Stimulated activated CD4-positive, alpha-beta T cell treated with anti-CD3 and anti-CD28 coated beads, Interleukin-1b, Interleukin-23, amount 100 ng/mL, for 4 hours (primary cell): ENCODE measurements at places on chromosomes 5 and 9.

DNA sequence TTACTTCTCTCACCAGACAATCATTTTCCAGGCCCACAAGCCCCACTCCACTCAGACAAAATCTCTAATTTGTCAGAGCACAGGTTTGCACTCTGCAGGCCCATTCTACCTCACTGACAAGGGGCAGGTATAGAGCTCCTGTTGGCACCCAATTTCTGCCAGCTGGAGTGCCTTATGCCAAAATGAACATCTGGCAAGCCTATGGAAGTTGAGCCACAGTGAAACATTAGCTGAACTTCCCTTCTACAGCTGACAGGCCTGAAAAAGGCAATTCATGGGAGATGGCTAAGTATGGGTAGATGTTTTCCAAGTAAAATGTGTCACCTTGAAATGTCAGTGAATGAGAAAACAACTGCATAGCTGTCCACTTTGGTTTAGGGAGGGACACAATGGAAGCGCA is 87.0 kb downstream of the SPOCK1 start:
- DNase-seq: no peak

DNA sequence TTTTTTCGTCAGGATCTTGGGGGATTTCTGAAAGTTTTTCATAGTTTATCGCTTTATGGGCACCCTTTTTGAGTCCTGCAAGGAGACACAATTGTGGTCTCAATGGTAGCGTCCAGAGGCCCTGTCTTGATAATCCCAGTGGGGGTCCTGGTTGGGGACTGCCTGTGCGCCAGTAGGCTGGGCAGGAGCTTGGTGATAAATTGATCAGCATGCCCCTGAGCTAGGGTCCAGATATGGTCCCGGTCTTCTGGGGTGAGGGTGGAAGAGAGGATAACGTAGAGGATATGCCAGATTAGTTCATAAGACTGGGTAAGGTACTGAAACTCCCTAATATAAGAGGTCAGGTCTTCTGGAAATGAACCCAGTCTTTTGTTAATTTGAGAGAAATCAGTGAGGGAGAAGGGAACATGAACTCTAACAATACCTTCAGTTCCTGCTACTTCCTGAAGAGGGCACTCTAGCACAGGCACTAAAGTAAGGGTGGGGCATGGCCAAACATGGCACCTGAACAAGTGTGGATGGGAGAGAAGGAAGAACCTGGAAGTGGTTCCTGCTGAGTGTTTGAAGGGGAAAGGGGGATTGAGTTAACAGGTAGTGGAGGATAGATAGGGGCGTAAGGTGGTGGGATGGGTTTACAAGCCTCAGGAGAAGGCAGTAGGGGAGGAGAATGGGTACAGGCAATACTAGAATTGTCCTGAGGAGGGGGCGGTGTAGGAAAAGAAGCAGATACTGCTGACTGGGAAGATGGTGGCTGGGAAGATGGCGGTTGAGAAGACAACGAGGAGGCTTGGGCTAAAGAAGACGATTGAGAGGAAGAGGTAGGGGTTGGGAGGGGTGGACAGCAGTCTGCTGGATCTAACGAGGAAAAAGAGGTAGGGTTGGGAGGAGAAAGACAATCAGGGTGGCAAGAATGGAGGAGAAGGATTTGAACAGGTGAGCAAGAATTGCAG is 33.8 kb upstream of the ANXA2R start:
- no peak for DNase-seq

- DNase-seq: no peak
Observed at GRCh38 chr5:61637566-61637965, 305.5 kb downstream of the ZSWIM6 start.

GRCh38 chr5:124789104-124789605 is 42.7 kb upstream of the ZNF608 start:
- no peak for DNase-seq

DNA sequence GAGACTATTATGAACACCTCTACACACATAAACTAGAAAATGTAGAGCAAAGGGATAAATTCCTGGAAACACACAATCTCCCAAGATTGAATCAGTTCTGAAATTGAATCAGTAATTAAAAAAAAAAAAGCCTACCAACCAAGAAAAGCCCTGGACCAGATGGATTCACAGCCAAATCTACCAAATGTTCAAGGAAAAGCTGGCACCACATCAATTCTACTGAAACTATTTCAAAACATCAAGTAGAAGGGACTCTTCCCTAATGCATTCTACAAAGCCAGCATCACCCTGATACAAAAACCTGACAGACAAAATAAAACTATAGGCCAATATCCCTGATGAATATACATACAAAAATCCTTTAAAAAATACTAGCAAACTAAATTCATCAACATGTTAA is 25.4 kb upstream of the GRXCR2 start:
- DNase-seq: no peak

DNA sequence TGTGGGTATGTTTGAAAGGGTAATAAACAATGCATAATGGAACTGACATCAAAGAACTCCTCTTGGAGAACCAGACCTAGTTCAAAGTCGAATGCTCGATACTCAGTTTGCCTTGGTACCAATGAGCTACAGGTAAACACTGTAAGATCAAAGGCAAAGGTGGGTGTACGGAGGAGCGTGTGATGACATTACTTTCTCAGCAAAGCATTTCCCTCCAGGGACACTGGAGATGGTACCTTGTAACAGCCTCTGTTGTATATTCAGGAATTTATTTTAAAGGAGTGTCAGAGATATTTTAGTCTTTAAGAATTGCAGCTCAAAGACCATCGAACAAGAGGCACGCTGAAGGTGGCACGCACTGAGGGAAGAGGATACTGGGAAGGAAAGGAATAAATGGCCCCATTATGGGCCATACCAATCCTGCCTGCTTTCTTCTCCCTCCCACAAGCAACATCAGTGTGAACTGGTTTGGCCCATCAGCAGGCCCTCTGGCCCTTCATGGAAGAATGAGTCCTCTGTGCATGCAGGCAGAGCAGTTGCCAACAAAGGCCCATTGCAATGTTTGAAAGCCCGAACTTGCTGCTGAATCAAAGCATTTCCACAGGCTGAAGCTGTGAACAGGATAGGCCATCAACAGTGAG is 410.2 kb downstream of the ACTL7B start:
- DNase-seq: no peak

DNA sequence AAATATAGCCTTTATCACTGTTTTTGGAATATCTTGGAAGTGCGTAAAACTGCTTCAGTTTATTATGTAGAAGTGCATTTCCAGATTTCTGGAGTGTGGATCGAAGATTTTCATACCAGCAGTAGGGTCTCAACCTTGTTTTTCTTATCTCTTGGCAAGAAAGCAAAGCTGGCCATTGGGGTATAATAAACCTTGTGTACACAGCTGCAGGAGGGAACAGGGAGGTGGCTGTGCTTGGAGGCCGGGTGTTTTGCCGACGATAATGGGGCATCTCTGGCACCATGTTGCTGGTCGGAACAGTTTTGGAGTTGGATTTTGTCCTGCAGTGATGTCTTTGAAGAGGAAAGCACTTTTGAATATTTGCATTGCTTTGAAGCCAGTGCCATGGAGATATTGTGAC is 308.8 kb upstream of the DMRT1 start:
- DNase-seq: no peak

GRCh38 chr9:7287065-7287464 is 512.5 kb downstream of the DMAC1 start:
- no peak for DNase-seq

DNA sequence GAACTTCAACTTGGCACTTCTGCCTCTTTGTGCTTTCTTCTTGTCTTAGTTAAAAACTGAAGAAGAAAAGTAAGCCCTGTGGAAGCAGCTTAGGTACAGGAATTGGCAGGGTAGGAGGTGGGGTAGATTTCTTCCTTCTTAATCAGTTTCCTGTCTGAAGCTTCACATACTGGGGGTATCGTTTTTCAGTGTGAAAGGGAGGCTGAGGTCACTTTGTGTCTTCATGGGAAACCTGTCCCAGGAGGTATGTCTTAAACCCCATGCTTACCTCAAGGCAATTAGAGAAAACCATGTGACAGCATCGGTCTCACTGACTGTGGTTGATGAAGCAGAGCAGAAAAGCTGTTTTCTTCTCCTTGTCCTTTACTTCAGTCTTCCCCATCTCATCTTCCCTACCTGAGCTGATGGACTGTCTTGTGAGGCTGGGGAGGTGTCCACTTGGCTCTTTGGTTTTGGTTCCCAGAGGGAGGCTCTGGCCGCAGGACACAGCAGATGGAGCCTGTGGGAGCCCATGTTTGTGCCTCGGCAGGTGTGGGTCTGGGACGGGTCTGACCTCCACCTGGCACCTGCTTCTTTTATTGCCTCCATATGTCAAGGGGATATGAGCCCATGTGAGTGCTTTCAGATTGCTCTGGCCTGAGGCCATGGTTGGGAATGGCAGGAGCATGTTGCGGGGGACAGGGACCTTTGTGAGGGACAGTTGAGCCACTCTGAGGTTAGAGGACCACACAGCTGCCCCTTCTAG is 47.0 kb downstream of the SH3GL2 start:
- no peak for DNase-seq

GRCh38 chr5:145062280-145063062 is 772.7 kb downstream of the PRELID2 start:
- no peak for DNase-seq

DNA sequence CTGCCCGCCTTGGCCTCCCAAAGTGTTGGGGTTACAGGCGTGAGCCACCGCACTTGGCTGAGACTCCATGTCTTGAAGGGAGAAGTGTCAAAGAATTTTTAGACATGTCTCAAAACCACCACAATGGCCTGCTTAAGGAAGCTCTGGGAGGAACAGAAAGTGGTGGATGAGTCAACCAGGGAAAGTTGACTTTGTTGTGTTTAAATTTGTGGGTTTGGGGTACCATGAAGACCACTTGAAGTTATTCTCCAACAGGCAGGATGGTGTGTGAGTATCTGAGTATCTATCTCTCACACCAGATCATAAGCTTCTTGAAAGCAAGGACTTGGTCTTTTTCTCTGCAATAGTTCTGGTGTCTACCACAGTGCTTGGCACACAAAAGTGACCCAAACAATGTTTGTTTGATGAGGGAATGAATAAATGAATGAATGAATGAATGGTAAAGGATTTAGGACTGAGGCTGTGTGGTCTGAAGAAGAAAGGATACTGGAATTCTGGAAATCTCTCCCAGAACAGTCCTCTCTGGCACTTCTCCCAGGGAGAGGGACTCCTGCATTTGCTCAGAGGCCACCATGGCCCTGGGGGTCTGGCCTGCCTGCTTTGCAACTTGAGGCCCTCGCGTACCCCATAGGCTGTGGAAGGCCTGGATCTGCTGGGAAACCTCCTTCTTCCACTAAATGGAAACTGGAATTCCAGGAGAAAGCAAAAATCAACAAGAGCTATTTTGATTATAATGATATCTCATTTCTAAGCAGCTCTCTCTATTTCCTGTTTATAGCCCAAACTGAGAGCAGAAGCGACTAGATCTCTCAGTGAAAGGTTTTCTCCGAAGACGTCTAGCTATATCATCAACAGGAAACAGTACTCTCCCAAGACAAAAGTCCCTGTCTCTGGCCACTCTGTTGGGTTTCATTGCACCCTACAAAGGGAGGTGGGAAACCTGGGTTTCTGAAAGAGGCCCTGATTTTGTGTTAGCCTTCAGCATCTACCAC is 187.9 kb downstream of the PALM2AKAP2 start:
- DNase-seq: no peak

DNA sequence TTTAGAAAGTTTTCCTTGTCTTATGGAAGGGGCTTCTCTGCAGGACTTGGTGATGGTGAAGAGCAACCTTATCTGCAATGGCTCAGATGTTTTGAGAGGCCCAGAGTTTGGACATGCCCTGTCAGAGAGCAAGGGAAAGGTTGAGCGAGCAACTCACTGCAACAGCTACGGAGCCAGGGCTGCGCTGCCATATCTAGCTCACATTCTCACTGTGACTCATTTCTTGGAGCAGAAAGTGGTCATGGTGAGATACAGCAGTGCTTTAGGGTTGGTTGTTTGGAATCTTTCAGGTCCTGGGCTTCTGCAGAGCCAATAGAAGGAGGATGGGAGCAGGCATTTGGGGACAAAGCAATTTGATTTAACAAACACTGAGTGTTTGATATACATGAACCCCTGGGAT is 12.3 kb downstream of the GLRA1 start:
- DNase-seq: no peak

DNA sequence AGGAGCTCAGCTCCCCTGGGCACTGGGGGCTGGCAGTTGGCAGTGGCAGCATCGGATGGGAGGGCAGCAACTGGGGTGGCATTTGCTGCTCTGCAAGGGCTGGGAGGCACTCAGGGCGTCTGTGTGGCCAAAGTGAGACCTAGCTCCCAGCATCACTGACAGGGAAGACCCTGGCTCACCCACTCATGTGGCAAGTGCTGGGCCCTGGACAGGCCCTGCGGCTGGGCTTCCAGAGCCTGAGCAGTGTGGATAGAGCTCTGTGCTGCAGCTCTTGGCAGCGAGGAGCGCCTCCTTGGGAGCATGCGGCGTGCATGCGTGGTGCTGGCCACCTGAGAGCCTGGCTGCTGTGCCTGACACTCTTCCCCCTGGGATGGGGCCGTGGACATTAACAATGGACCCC is 10.2 kb downstream of the CEP72 start:
- DNase-seq: no peak

GRCh38 chr5:571791-572190 is 40.3 kb upstream of the CEP72 start:
- DNase-seq: no peak

- no peak for DNase-seq
Observed at GRCh38 chr5:40137223-40137622, 542.5 kb upstream of the PTGER4 start.

- DNase-seq: no peak
Observed at GRCh38 chr5:61569353-61569752, 237.3 kb downstream of the ZSWIM6 start.

- DNase-seq: no peak
Observed at GRCh38 chr5:171745602-171746001, 40.0 kb upstream of the SMIM23 start.

- DNase-seq: no peak
Observed at GRCh38 chr5:169458221-169458620, 125.4 kb upstream of the SPDL1 start.

DNA sequence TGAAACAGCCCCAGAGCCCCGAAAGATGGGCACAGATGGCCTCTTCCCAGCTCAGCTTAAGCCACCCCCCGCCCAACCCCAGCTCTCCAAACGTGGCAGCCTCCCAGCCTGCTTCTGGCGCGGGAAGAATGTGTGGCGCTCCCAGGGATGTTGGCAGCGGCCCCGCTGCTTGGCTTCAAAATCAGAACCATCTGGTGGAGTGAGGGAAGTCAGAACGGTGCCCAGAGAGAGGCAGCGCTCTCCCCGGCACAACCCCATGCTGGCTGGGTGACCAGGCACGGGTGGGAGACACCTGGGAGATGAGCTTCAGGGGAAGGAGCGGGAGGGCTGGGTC is 72.7 kb upstream of the ORM1 start:
- DNase-seq: no peak

GRCh38 chr9:107213561-107214028 is 69.5 kb upstream of the RAD23B start:
- peak; percentile 12 for DNase-seq

DNA sequence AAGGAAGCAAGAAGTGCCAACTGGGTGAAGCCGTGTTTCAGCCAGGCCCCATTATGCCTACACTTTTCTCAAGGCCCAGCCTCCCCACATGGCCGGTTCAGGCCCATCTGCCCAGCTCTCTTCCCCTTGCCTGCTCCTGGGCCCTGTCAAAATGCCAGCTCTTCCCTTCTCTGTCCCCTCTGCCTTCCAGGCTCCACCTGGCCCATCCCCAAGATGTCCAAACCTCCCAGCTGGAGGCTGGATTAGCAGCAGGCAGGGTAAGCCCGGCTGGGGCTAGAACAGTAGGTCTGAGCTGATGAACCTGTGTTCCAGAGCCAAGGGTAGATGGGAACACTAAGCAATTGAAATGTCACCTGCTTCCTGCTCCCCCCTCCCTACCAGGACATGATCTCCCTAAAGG is 64.1 kb upstream of the HSPA9 start:
- DNase-seq: no peak

GRCh38 chr9:127091526-127091925 is 30.9 kb downstream of the ANGPTL2 start:
- no peak for DNase-seq

- DNase-seq: no peak
Observed at GRCh38 chr5:149485655-149486615, 65.3 kb downstream of the CSNK1A1 start.
